ENCODE measurements at places on chromosomes 12 and 14.

DNA sequence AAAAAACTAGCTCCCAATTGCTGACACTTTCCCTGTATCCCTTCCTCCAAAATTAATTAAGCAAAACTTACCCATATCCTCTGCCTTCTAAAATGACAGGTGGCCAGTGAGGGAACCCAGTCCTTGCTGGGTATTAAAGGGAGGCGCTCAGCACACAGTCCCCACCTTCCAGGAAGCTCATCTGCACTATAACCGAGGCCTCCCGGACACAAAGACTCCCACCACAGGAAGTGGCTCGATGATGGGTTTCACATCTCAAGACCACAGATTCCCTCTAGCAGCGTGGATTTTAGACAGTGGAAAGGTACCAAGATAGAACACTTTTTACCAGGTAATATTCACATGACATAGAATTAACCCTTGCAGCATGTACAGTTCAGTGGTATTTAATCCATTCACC is 126.8 kb upstream of the NCOR2 start:
- DNase-seq, result no peak

- DNase-seq, result no peak
Measured at GRCh38 chr12:110109837-110110535, 14.2 kb upstream of the IFT81 start.

DNA sequence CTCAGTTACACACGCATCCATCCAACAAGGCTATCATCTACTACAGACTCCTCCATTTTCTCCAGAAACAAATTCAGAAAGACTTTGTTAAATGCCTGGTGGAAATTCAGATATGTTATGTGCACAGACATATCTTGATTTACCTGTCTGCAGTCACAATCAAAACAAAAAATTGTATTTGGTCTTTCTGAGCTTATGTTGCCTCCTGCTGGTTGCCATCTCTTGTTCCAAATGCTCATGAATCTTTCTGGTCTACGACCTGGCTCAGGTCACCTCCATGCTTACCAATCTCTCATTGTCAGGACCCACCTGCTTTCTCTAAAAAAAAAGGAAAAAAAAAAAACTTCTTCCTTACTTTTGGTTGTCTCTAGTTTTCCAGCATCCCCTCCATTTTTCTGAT is 169.2 kb upstream of the PLXNC1 start:
- DNase-seq, result no peak

- no peak for DNase-seq
Measured at GRCh38 chr12:82504409-82504808, 146.1 kb downstream of the METTL25 start.

GRCh38 chr12:44509471-44509870 is 366.6 kb downstream of the NELL2 start:
- no peak for DNase-seq

DNA sequence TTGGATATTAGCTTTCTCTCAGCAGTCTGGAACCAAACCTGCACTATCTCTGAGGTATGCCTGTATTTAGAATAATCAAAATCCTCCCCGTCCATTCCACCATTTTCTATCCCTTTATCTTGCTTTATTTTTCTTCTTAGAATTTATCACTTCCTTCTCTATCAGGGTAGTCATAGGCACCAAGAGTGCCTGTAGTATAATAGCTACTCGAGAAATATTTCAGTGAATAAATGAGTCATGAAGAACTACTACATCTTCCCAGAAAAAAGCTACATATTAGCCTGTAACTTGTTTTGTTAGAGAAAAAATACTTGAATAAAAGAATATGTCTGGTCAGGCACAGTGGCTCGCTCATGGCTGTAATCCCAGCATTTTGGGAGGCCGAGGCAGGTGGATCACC is 4.3 kb downstream of the SLC2A14 start:
- no peak for DNase-seq

Data from stimulated activated CD4-positive, alpha-beta T cell treated with anti-CD3 and anti-CD28 coated beads, Interleukin-4, amount 100 ng/mL, for 1 hour (primary cell).